Hypothalamus (tissue), 51 donors: ENCODE measurements at places on chromosomes 5 and 9.
A peak's percentile ranks its signal among the peaks of the same experiment; 100 is the strongest.

DNA sequence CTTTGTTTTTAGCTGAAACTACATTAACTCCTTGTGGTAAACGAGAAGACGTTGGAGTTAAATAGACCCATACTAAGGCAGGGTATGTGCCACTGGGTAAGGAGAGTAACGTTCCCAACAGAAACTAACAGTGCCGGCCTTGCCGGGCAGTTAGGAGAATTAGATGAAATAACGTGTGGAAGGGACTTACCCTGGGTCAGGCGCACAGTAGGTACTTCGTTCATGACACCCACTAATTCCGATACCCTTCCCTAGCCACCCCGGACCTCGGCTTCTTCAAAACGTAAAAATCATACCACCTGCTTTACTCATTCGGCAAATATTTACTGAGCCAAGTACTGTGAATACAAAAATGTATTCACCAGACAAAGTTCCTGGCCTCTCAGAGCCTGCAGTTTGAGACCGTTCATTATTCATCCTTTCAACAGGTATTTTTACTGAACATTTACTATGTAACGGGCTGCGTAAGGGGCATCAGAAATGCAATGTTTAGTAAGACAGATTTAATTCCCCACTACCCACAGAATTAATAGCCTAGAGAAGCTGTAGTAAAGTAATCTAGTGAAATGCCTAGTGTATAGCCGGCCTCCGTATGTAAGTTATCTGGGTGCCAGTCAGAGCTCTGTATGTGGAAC is 3.2 kb upstream of the SMIM23 start:
- no peak for DNase-seq

DNA sequence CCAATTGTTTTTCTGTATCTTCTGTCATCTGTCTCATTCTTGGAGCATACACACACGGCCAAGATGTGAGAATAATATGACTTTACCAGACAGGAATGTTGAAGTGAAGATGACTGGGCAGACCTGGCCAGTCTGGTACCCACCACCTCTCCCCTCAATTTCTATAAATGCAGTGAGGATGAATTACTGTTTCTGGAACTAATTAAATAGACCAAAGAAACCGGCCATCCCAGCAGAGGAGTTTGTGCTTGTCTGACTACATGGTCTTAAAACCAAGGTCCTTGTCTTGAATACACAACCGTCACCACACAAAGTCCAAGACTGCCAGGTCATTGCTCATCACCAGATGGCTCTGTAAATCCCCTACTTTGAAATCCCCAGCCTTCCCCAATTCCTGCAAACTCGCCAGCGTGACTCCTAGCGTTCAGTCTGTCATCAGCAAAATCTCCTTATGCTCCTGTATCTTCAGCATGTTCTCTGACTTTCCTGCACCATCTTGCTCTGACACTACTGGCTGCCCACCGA is 147.2 kb downstream of the PDE4D start:
- no peak for DNase-seq

DNA sequence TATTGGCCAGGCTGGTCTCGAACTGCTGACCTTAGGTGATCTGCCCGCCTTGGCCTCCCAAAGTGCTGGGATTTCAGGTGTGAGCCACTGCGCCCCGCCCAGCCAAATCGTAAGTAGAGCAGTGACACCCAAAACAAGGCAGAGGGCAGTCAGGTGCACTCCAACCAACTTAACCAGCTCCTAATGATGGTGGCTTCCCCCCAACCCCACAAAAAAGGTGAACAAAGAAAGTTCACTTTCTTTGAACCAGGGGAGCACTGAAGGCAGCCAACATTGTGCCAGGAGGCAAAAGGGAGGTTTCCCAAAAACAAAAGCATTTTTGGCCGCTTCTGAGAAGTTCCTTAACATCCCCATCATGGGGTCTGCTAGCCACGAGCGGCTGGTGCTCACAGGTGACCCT is 9.6 kb downstream of the GMCL2 start:
- no peak for DNase-seq

DNA sequence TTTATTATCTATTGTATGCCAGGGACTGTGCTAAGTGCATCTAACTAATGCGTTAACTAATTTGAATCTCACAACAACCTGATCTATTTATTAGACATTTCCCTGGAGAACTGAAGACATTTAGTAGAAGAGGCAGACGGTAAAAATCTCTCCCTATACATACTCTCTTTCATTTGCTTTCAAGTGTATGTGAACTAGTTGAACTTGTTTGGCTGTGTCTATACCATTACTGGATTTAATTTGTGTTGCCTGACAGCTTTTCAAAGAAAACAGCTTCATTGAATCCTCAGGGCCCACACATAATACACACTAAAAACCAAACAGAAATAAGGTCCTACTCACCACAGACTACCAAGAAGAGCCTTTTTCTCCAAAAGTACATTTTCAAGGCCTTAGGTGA is 133.6 kb upstream of the NR3C1 start:
- no peak for DNase-seq

DNA sequence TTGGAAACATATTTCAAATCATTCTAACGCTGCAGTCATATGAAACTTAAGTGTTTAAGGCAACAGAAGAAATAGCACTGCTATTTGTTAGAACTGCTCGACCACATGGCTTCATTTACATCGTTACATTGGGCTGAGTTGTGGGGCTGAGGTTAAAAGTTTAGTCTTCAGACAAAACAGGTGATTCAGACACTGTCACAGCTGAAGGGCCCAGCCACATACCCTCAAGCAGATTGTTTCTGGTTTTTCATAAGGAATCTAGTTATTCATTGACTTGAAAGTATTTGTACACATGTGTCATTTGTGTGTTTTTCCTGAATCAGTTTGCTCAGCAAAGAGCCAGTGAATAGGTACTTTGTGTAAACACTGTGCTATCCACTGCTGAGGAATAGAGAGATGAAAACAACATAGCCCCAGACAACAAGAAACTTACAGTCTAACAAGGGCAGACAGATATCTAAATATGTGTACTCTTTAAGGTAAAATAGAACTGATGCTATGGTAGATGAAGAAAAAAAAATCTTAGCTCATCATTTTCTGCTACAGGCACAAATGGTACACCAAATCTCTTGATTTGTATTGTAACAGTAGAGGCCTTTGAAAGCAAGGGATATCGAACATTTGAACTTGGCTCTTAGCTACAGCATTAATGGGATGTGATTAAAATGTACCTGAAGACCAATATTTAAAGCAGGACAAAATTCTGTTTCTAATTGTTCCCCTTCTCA is 357.6 kb upstream of the RPS23 start:
- no peak for DNase-seq

DNA sequence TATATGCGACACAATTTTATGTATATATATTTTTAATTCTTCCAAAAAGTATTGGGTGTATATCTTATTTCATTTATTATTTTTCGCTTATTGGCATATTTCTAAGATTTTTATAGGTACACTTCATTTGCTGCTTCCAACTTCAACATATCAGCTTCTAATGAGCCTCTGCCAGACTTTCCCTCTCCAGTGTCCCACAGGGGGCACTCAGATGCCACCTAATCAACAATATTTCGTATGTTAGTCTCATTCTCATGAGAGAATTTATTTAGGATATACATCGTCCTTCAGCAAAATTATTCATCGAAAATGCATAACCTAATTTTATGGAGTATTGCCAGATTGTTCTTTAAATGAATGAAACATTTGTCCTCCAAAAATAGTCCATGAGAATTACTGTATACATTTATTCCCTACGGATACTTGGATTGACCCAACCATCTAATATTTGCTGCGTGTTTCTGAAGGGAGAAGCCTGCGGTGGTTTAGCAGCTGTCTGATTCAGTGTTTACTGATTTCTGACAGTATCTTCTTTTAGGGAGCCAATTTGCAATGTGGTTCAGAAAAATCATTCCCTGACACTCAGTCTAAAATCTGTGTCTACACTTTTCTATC is 100.6 kb upstream of the SELENOP start:
- DNase-seq, result no peak

DNA sequence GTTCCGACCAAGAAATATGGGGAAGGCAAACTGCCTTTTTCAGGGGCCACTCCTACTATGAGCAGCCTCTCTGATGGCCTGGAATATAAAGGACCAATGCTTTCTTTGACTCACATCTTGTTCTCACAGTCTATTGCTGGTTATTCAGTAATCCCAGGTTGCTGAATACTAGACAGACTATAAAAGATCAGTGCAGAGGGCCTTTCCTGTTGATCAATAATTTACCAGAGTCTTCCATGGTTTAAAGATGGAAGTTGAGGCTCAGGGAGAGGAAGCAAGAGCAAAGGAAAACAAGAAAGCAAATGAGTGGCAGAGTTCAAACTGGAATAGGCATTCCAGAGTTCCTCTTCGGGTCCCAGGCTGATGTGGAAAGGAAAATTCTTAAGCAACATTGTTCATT is 62.9 kb downstream of the FBXO38 start:
- no peak for DNase-seq

GRCh38 chr5:131323378-131323777 is 59.5 kb downstream of the CDC42SE2 start:
- DNase-seq, result no peak

GRCh38 chr5:429453-430188 is 13.4 kb upstream of the EXOC3 start:
- DNase-seq, result peak; percentile 32

- no peak for DNase-seq
Measured at GRCh38 chr5:173256800-173257199, 21.8 kb upstream of the NKX2-5 start.

DNA sequence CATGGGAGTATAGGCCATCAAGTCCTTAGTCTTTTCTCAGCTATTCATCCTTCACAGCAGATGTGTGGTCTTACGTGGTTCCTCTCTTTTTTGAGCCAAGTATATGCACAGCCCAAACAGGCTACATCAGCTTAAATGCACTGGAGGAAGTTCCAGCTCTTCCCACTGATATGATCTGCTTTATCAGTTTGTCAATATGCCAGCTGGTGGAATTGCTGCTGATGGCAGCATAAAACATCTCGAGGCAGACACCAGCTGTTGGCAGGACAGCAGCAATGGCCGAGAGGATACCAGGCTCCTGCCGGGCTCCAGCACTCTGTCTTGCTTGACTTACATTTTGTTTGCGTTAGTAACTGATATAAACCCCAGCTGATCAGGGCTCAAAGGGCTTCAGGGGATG is 143.4 kb downstream of the TENT4A start:
- DNase-seq, result no peak

DNA sequence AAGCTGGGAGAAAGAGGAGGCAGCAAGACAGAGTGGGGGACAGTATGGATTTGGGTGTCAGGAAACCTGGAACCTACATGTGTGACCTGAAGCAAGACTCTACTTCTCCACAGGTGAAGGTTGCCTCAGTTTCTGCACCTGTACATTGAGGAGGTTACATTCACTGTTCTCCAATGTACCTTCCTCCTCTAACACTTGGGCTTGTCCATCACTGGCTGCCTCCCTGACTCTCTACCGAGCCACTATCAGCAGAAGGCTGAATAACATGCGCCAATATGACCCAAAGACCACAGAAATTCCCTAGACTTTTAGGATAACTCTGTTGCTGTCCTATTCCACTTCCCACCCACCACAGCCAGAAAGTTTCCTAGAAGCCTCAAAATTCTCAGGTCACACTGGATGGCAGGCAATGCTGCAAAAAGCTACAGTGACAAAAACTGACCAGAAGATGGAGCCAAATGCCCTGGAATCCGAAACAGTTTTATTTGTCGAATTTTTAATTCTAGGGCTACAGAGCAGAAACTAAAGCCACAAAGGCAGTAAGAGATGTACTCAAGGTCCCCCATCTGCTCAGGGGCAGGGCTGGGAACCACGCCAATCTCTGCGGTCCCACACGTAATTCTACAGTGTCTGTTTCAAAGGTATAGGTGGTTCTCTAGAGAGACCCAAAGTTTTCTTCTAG is 64.4 kb downstream of the FAM114A2 start:
- no peak for DNase-seq

- DNase-seq, result no peak
Measured at GRCh38 chr5:53490747-53491146, 10.3 kb downstream of the FST start.

DNA sequence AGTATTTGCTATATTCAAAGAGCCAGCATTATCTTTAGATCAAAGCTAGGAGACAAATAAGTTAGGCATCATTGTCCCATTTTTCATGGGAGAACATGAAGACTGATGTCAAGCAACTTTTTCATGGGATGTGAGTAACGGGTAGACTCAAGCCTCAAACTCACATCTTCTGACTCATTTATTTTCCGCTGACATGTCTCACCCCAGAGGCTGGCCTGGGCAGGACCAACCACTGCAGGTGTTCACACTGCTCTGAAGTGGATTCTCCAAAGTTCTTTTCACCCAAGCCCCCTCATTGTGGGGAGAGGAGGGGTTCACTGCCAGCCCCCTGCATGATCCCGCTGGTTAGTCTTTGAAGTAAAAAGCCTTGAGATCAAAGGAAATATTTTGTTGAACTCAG is 34.9 kb upstream of the BASP1 start:
- no peak for DNase-seq

GRCh38 chr9:21549251-21549765 is 67.2 kb upstream of the IFNE start:
- DNase-seq, result no peak

DNA sequence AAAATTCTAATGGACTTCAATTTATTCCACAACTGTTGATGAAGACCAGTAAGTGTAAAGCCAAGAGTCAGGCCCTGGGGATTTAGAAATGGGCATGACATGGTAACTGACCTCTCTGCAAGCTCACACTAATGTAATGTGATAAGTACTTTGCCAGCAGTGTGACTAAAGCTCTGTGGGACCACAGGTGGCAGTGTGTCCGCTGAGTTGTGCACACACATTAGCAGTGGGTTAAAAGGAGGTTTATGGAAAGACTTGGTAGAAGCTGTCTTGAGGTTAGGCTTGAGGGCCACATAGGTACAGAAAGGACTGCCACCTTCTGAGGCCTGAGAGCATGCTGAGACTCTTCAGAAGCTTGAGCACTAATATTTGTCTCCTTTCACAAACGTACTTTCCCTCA is 67.6 kb downstream of the UBAP1 start:
- DNase-seq, result no peak

GRCh38 chr5:34411470-34412346 is 244.4 kb upstream of the RAI14 start:
- DNase-seq, result no peak

DNA sequence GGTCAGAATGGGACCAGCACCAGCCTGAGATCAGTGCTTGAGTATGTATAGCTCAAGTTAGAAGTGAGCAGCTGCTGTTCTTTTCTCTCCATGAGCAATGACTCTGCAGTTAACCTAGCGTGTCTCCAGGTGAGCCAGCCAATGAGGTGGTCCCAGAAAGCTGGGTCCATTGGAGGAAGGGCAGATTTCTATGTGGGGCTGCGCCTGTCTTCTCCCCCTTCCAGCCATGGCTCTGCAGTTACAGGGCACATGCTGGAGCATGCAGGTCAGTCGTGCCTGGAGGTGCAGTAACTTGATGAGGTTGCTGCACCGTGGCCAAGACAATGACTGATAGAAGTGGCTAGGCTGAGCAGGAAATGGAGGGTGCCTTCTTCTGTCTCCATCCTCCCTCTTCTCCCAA is 29.6 kb upstream of the CXCL14 start:
- DNase-seq, result no peak

DNA sequence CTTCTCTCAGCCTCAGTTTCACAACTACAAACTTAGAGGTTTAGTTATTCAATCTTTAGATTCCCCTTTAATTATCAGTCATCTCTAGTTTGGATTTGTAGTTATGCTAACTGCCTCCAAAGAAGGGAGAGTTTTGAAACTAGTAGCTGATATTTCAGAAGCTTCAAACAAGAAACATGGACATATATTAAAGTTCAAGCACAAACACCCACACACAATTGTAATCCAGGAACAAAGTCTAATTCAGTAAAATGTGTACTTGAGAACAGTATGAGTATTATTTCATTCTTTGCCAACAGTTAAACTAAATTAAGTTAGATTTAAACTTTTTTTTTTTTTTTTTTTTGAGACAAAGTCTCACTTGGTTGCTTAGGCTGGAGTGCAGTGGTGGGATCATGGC is 71.2 kb upstream of the ABCA1 start:
- DNase-seq, result no peak
